NCI-H2081 treated with DMSO at 0.1 percent for 48 hours (cell line): ENCODE measurements at places on chromosomes 2 and 18.

- no peak for DNase-seq
Observed at GRCh38 chr18:22179631-22180030, 10.2 kb downstream of the GATA6 start.

- DNase-seq: no peak
Observed at GRCh38 chr2:12603781-12604295, 112.9 kb upstream of the TRIB2 start.

GRCh38 chr2:43075811-43076585 is 150.4 kb downstream of the ZFP36L2 start:
- no peak for DNase-seq

- DNase-seq: no peak
Observed at GRCh38 chr18:38706373-38706772, 1140.8 kb upstream of the CELF4 start.

- no peak for DNase-seq
Observed at GRCh38 chr2:196962325-196962724, 35.8 kb upstream of the PGAP1 start.

DNA sequence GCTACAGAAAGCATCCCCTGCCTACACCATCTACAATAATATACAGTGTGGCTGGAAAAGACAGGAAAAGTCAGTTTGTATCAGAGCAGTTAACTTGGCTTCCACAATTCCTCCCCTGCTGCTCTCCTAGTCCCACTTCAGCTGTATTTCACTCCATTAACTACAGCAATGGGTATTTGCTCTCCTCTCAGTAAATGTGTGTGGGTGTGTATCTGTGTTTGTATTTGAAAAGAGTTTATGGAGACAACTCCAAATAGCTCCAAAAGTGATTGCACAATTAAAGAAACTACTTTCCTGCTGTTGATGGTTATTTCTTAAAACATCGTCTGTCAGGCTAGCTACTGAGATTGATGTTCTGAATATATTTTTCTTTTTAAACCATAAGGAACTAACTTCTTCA is 333.7 kb upstream of the FIGN start:
- DNase-seq: no peak
